ENCODE measurements at places on chromosomes 12 and 14. TPM values are rescaled to one million over a fixed set of nuclear protein-coding genes. Genes with fewer than 3 reads are reported as not detected.

The TAS2R7 gene
- not detected for total RNA-seq

DNA sequence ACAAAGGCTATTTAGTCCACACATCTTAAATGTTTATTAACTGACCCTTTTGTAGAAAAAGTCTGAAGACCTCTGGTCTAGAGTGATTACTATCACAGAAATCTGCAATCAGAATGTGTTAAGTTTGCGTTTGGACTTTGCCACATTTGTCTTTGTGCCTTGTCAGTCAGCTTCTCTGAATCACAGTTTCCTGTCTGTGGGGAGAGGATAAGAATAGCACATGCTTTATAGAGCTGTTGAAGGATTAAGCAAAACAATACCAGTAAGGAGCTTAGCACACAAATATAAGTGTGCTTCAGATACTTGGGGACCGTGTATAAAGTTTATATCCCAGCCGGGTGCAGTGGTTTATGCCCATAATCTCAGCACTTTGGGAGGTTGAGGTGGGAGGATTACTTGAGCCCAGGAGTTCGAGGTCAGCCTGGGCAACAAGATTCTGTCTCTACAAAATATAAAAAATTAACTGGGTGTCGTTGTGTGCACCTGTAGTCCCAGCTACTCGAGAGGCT lies 63.0 kb upstream of the BTG1 start:
- H3K27ac ChIP-seq: no peak overlapping the region
- no peaks in the 10 kb centered on the region for H3K4me1 ChIP-seq
- H3K36me3 ChIP-seq: no peaks in the 10 kb centered on the region
- no peaks in the 10 kb centered on the region for H3K27me3 ChIP-seq
- no peak for DNase-seq

DNA sequence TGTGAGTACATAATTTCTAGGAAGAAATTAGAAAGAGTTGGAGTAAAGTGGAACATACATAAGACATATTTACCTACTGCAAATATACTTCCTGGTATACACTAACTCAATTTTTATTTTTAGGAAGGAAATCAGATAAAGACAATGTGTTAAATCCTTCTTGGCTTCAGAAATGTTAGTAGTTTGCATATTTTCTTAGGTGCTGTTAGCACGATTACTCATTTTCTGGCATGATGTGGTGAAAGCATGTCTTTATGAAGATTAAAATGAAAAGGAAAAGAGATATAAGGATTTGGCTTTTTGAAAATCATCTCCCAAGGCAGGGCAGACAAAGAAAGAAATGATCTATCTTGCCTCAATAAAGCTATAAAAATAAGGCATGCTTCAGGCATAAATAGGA lies 287.6 kb upstream of the E2F7 start:
- H3K4me1 ChIP-seq: no peaks in the 10 kb centered on the region
- no peak overlapping the region for H3K4me3 ChIP-seq
- H3K36me3 ChIP-seq: no peaks in the 10 kb centered on the region
- H3K27ac ChIP-seq: no peak overlapping the region
- H3K27me3 ChIP-seq: no peaks in the 10 kb centered on the region
- DNase-seq: no peak

The RNASE7 gene
- not detected for total RNA-seq

DNA sequence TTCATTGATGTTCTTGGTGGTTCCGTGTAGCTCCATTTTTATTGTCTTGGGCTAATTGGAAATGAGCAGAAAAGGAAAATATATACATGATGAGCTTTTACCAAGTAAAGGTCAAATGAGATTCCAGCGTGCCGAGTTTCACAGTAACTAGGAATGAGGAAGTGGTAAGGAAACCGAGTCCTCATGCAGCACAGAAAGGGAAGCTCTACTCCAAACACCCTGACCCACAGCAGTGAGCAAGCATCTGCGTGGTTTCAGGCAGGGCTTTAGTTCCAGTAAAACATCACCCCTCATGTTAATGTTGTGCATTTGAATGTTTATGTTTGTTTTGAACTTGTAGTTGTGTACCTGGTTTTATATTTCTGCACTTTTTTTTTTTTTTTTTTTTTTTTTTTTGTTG lies 208.0 kb downstream of the SLC41A2 start:
- H3K36me3 ChIP-seq: no peaks in the 10 kb centered on the region
- H3K4me3 ChIP-seq: no peak overlapping the region
- H3K27me3 ChIP-seq: no peaks in the 10 kb centered on the region

GRCh38 chr12:48157889-48158370 lies 615 bp upstream of the ASB8 start:
- H3K4me3 ChIP-seq: peak overlapping the region; percentile 94
- no peak for DNase-seq
- H3K27ac ChIP-seq: no peak overlapping the region
- no peaks in the 10 kb centered on the region for H3K36me3 ChIP-seq
- no peaks in the 10 kb centered on the region for H3K27me3 ChIP-seq

- H3K27me3 ChIP-seq: no peaks in the 10 kb centered on the region
- H3K36me3 ChIP-seq: no peaks in the 10 kb centered on the region
- H3K4me1 ChIP-seq: no peaks in the 10 kb centered on the region
Observed at GRCh38 chr12:55142669-55143565, 16.7 kb downstream of the OR9K2 start.

- H3K27ac ChIP-seq: no peak overlapping the region
- H3K27me3 ChIP-seq: no peaks in the 10 kb centered on the region
- DNase-seq: no peak
- H3K4me1 ChIP-seq: no peaks in the 10 kb centered on the region
- no peak overlapping the region for H3K4me3 ChIP-seq
Observed at GRCh38 chr14:93369713-93370266, 22.8 kb downstream of the COX8C start.

- H3K36me3 ChIP-seq: peaks cover 53% of the 10 kb centered on the region
- no peak overlapping the region for H3K27ac ChIP-seq
- H3K4me1 ChIP-seq: no peaks in the 10 kb centered on the region
- H3K4me3 ChIP-seq: no peak overlapping the region
Observed at GRCh38 chr12:111448266-111448830, 42.6 kb downstream of the SH2B3 start.

The IL31 gene
- total RNA-seq: not detected

The SARNP gene
- 122 TPM for total RNA-seq

DNA sequence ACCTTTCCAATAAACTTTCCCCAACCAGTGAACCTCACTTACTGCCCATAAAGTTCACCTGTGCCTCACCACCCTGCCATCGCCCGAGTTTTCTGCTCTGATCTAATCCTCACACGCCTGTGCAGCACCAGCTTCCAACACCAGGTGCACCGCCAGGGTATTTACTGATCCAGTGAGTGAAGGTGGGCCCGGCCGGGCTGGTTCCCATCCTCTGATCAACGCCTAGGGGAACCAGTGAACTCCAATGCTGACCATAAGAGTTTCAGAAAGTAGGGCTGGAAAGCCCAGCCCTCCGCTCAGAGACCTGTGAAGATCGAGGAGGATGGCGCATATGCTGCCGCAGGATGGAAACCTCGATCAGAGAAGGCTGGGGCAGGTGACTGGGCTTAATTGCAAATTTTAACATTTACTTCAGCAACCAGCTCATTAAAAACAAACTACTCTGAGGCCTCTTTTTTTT lies 685 bp upstream of the MYL6B start:
- H3K36me3 ChIP-seq: peaks cover 27% of the 10 kb centered on the region
- peak overlapping the region; percentile 90 for H3K4me3 ChIP-seq
- 0 out of 2 replicates have a peak, but pooled peaks cover 2% of the 10 kb centered on the region for H3K4me1 ChIP-seq
- no peaks in the 10 kb centered on the region for H3K27me3 ChIP-seq

- H3K4me3 ChIP-seq: no peak overlapping the region
- no peak overlapping the region for H3K27ac ChIP-seq
- no peak for DNase-seq
Observed at GRCh38 chr14:61399365-61399764, 78.0 kb downstream of the PRKCH start.

GRCh38 chr14:104314251-104314941 lies 176.0 kb downstream of the KIF26A start:
- H3K27ac ChIP-seq: no peak overlapping the region
- 0 out of 2 replicates have a peak, but pooled peaks cover 2% of the 10 kb centered on the region for H3K36me3 ChIP-seq
- peak; percentile 23 for DNase-seq
- H3K4me1 ChIP-seq: no peaks in the 10 kb centered on the region
- no peaks in the 10 kb centered on the region for H3K27me3 ChIP-seq
- no peak overlapping the region for H3K4me3 ChIP-seq

- no peaks in the 10 kb centered on the region for H3K4me1 ChIP-seq
- no peak for DNase-seq
- no peaks in the 10 kb centered on the region for H3K27me3 ChIP-seq
- H3K4me3 ChIP-seq: no peak overlapping the region
Observed at GRCh38 chr14:81401420-81402122, 1.4 kb upstream of the STON2 start.

DNA sequence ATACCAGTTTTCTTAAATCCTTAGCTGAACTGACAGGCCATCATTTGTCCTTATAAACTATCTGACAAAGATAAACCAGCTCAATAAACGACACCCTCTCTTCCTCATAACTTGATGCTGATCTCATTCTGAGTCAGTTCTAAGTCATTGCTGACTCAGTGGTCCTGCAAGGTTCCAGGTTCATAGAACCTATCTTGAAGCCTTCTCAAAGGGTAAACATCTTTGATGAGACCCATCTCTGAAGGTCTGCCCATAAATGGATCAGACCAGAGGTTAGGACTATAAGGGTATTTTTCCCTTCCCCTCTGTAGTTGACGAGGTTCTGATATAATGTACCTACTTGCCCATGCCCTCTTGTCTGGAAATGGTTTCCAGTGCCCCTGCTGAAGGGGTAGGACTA lies 11.9 kb downstream of the NAA25 start:
- no peak overlapping the region for H3K27ac ChIP-seq
- peaks cover 27% of the 10 kb centered on the region for H3K36me3 ChIP-seq
- H3K4me1 ChIP-seq: no peaks in the 10 kb centered on the region
- no peak for DNase-seq
- H3K27me3 ChIP-seq: no peaks in the 10 kb centered on the region

DNA sequence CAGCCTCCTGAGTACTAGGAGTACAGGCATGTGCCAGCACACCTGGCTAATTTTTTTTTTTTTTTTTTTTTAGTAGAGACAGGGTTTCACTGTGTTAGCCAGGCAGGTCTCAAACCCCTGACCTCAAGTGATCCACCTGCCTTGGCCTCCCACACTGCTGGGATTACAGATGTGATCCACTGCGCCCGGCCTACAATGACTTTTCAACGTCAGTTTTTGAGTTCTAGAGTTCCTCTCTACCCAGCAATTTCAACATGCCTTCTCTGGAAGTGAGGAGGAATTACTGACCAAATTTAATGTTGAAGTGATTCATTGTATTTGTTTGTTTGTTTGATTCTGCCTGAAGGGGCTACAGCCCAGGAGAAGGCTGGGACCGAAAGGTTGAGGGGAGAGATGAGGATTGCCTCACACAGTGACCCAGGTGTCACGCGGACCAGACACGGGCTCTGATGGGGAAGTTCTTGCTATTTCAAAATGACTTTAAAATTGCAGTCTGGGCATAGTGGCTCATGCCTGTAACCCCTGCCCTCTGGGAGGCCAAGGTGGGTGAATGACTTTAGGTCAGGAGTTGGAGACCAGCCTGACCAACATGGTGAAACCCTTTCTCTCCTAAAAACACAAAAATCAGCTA lies 8.6 kb upstream of the DENR start:
- H3K36me3 ChIP-seq: no peaks in the 10 kb centered on the region
- no peaks in the 10 kb centered on the region for H3K27me3 ChIP-seq
- no peak overlapping the region for H3K27ac ChIP-seq

- no peak overlapping the region for H3K4me3 ChIP-seq
- H3K27ac ChIP-seq: no peak overlapping the region
- no peak for DNase-seq
- no peaks in the 10 kb centered on the region for H3K27me3 ChIP-seq
- H3K4me1 ChIP-seq: no peaks in the 10 kb centered on the region
- H3K36me3 ChIP-seq: no peaks in the 10 kb centered on the region
Observed at GRCh38 chr12:40946612-40947194, 241.4 kb upstream of the PDZRN4 start.

The KCNH5 gene
- total RNA-seq: 0.09 TPM

GRCh38 chr12:57299514-57300016 lies 48.6 kb upstream of the STAC3 start:
- H3K4me1 ChIP-seq: no peaks in the 10 kb centered on the region
- peaks cover 3% of the 10 kb centered on the region for H3K36me3 ChIP-seq

DNA sequence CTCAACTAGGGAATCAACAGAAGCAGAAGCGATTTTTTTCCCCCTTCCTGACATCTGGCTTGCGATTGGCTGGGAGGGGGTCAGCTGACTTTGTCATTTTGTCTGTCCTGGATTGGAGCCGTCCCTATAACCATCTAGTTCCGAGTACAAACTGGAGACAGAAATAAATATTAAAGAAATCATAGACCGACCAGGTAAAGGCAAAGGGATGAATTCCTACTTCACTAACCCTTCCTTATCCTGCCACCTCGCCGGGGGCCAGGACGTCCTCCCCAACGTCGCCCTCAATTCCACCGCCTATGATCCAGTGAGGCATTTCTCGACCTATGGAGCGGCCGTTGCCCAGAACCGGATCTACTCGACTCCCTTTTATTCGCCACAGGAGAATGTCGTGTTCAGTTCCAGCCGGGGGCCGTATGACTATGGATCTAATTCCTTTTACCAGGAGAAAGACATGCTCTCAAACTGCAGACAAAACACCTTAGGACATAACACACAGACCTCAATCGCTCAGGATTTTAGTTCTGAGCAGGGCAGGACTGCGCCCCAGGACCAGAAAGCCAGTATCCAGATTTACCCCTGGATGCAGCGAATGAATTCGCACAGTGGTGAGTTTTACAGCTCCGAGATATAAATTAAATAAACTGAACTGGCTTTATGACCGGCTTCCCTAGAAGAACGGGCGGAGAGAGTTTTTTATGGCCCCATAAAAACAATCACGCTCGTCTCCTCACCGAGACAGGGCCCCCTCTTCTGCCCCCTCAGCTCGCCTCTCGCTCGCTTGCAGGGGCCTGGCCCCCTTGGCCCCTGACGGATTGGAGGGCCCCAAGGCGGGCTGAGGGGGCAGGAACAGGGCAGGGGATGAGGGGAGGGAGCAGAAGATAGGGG lies at the start of gene HOXC6:
Gene HOXC6 (plus strand): TSS at position 127 of the 888 bp plus-strand sequence. CDS start 82 bp downstream, at position 209.
- H3K36me3 ChIP-seq: no peaks in the 10 kb centered on the region
- no peak for DNase-seq
- no peaks in the 10 kb centered on the region for H3K4me1 ChIP-seq

DNA sequence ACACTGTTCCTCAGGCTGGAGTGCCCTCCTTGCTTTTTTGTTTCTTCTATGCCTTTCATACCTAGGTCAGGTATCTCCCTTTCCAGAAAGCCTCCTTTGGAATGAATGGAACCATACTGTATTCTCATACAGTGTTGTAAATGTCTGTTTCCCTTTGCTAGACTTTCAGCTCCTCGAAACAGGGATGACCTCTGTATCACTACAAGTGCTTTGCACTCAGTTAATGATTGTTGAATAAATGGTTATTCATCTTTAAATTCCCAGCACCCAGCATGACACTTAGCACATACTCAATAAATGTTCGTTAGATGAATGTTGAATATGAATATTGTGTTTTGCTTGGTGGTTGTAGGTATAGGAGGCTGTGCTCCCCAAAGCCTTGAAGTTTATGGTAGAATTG lies 5.9 kb upstream of the TULP3 start:
- H3K27ac ChIP-seq: no peak overlapping the region
- H3K36me3 ChIP-seq: peaks cover 40% of the 10 kb centered on the region
- no peaks in the 10 kb centered on the region for H3K4me1 ChIP-seq
- no peaks in the 10 kb centered on the region for H3K27me3 ChIP-seq
- H3K4me3 ChIP-seq: no peak overlapping the region

The PRPH gene
- total RNA-seq: 2.2 TPM

GRCh38 chr12:31749024-31749704 lies 20.3 kb upstream of the AMN1 start:
- H3K4me3 ChIP-seq: no peak overlapping the region
- peak overlapping the region; percentile 87 for H3K27ac ChIP-seq
- H3K4me1 ChIP-seq: peaks cover 5% of the 10 kb centered on the region
- H3K36me3 ChIP-seq: peaks cover 7% of the 10 kb centered on the region
- DNase-seq: peak; percentile 95

- H3K4me1 ChIP-seq: no peaks in the 10 kb centered on the region
- no peak overlapping the region for H3K27ac ChIP-seq
- DNase-seq: no peak
- no peak overlapping the region for H3K4me3 ChIP-seq
- peaks cover 6% of the 10 kb centered on the region for H3K36me3 ChIP-seq
- H3K27me3 ChIP-seq: no peaks in the 10 kb centered on the region
Observed at GRCh38 chr12:19884021-19884492, 444.8 kb downstream of the AEBP2 start.

The KRT81 gene
- total RNA-seq: not detected

The CLEC4D gene
- total RNA-seq: 0.42 TPM
